ENCODE measurements at places on chromosomes 2 and 18. TPM values are rescaled to one million over a fixed set of nuclear protein-coding genes. Genes with fewer than 3 reads are reported as not detected.

The GPR35 gene
- 1.2 TPM for total RNA-seq

The SFTPB gene
- total RNA-seq: 1.7 TPM

The PUM2 gene
- 69.2 TPM for total RNA-seq

The SPEG gene
- total RNA-seq: 175 TPM

The CD28 gene
- 6.3 TPM for total RNA-seq

The NDUFB3 gene
- 60.6 TPM for total RNA-seq

The TFCP2L1 gene
- total RNA-seq: 0.29 TPM

The AGXT gene
- total RNA-seq: not detected

The FAM136A gene
- total RNA-seq: 24.7 TPM

The KIF5C gene
- 0.95 TPM for total RNA-seq

The MYOM1 gene
- 42.1 TPM for total RNA-seq

The ZNF532 gene
- total RNA-seq: 83.6 TPM

The ABCB11 gene
- total RNA-seq: not detected

The MSH2 gene
- 6.7 TPM for total RNA-seq

The CRYBA2 gene
- not detected for total RNA-seq

The ST3GAL5 gene
- 20.4 TPM for total RNA-seq

The LAMA1 gene
- total RNA-seq: 4.0 TPM

The ANKRD29 gene
- total RNA-seq: 24.2 TPM

The LINC00305 gene
- total RNA-seq: not detected

The EPB41L3 gene
- total RNA-seq: 48.2 TPM

The POU3F3 gene
- not detected for total RNA-seq

The PRKD3 gene
- 39.4 TPM for total RNA-seq

The TFPI gene
- total RNA-seq: 109 TPM

The CD8B gene
- total RNA-seq: 1.00 TPM

The ALPP gene
- total RNA-seq: not detected

The LRP1B gene
- 0.46 TPM for total RNA-seq

The CFC1 gene
- total RNA-seq: not detected

The DTNA gene
- total RNA-seq: 115 TPM

The RPRM gene
- 0.90 TPM for total RNA-seq

The UGT1A5 gene
- not detected for total RNA-seq

The ITGB6 gene
- total RNA-seq: not detected

The ALPI gene
- total RNA-seq: not detected

The EVA1A gene
- total RNA-seq: 1.1 TPM

The LBH gene
- 104 TPM for total RNA-seq

The NPHP1 gene
- total RNA-seq: 8.4 TPM

The CHRND gene
- not detected for total RNA-seq

The PRKAG3 gene
- total RNA-seq: not detected

The ANKRD30BL gene
- total RNA-seq: 0.14 TPM

The EFEMP1 gene
- 476 TPM for total RNA-seq

The PLEKHB2 gene
- total RNA-seq: 40.4 TPM

The RAB27B gene
- 1.2 TPM for total RNA-seq

The CCDC150 gene
- 1.7 TPM for total RNA-seq

The TRIM43 gene
- not detected for total RNA-seq

The VIL1 gene
- not detected for total RNA-seq

The SCYGR4 gene
- total RNA-seq: not detected

The DYNAP gene
- not detected for total RNA-seq

The GALR1 gene
- under 0.01 TPM for total RNA-seq

The TUBA4B gene
- not detected for total RNA-seq

The C2orf72 gene
- 0.24 TPM for total RNA-seq

The SALL3 gene
- total RNA-seq: not detected

The C18orf54 gene
- 2.2 TPM for total RNA-seq

The IL36RN gene
- total RNA-seq: not detected

The COL4A4 gene
- total RNA-seq: 0.93 TPM

The CROCC2 gene
- 0.09 TPM for total RNA-seq

The COL6A3 gene
- total RNA-seq: 485 TPM

The MAPRE3 gene
- total RNA-seq: 11.4 TPM

The SDC1 gene
- 1.2 TPM for total RNA-seq

The EML6 gene
- 3.2 TPM for total RNA-seq

Measured in posterior vena cava (tissue), 2 donors.